ENCODE measurements at places on chromosomes 6 and 20.

GRCh38 chr6:20702366-20702765 is 168.1 kb downstream of the CDKAL1 start:
- no peak for DNase-seq

DNA sequence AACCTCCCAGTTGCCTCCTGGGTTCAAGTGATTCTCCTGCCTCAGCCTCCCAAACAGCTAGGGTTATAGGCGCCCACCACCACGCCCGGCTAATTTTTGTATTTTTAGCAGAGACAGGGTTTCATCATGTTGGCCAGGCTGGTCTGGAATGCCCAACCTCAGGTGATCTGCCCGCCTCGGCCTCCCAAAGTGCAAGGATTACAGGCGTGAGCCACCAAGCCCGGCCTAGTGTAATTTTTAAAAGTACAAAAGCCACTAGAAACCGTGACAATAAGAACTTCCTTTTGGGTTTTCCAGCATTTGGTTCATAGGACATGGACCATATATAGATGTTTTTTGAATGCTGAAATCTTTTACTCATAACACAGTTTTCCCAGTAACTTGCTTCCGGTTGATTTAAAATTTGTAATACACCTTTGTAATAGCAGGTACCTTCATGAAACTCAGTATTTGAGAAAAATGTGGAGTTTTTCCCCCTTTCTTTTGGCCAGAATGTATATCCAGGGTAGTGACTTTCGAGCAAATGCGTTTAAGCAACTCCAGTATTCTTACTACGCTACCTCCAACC is 467 bp downstream of the PXT1 start:
- no peak for DNase-seq

DNA sequence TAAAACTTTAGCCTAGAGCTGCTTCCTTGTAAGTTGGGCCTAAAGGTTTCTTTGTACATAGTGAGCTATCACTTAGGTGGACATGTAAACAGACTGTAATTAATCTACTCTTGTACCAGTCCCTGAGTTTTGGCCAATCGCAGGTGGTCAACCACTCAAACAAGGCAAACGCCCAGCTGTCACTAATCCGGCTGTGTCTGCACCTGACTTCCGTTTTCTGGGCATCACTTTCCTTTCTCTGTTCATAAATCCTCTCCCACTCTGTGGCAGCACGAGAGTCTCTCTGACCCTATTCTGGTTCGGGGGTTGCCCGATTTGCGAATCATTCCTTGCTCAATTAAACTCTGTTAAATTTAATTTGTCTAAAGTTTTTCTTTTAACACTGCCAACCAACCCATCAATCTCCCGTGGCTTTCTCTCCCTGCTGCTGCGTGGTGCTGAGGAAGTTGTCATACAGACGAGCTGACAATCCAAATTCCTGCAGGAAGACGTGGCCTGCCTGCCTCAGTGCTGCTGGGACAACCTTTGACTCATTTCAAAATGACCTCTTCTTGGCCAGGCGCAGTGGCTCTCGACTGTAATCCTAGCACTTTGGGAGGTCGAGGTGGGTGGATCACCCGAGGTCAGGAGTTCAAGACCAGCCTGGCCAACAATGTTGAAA is 206.3 kb downstream of the QKI start:
- no peak for DNase-seq

GRCh38 chr6:35287671-35288396 is 9.8 kb upstream of the DEF6 start:
- no peak for DNase-seq

GRCh38 chr20:35006531-35006971 is 50.9 kb downstream of the MYH7B start:
- no peak for DNase-seq

DNA sequence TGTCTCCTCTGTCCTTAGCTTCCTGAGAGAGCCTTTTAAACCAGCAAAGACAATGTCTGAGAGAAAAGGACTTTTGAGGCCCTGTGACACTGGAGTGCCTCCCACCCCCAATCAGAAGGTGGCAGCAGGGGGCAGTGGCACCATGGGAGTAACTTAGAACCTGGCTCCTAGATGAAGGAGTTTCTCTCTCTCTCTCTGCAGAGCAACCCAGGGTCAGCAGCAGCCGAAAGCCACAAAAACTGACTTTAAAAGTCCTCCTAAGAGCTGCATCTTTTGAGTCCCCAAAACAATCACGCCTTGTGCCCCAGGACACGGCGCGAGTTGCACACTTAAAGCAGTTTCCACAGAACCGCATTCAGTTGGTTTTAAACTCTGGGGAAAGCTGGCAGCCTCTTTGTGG is 5.3 kb upstream of the TCP11 start:
- no peak for DNase-seq

DNA sequence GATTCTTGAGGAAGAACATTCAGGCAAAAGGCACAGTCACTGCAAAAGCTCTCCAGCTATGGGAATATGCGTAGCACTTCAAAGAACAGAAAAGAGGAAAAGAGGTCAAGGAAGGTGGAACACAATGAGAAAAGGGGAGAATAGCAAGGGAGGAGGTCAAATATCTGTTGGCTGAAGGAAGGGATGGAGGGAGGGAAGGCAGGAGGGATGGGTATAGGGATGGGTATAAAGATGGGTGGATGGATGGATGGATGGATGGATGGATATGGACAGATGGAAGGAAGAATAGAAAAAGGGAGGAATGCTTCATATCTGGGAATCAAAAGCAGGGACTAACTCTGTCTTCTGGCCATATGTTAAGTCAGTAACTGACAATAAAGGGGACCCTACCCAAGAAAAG is 164.2 kb upstream of the TOP1 start:
- DNase-seq: no peak

GRCh38 chr6:26553635-26554446 is 15.7 kb downstream of the HMGN4 start:
- peak; percentile 67 for DNase-seq

DNA sequence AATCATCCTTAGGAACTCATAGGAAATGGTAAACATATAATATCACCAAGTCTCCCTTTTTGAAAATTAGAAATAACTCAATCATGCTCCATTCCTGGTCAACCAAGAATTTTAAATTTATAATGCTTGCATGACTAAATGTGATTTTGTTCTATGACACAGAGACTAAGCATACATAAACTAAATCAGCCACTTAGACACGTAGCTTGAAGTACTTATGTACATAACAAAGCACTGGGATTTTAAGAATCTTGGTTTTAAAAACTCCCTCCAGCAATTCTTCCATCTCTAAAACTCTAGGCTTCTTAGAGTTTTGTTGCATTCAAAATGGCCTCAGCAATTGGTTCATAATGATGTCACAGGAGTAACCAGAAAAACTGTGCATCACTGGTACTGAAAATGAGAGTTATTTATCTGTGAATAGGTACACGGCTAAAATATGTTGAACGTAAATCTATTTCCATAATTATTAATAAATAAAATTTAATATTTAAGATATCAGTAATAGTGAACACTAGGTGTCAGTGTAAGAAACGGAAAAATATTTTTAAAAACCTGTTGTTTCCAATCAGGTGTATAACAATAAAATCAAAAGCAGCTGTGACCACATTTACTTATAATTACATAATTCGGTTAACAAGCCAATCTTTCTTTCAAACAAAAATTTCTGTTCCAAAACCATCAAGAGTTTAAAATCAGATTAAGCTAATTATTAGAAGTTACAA is 241.6 kb upstream of the RUNX2 start:
- DNase-seq: no peak

DNA sequence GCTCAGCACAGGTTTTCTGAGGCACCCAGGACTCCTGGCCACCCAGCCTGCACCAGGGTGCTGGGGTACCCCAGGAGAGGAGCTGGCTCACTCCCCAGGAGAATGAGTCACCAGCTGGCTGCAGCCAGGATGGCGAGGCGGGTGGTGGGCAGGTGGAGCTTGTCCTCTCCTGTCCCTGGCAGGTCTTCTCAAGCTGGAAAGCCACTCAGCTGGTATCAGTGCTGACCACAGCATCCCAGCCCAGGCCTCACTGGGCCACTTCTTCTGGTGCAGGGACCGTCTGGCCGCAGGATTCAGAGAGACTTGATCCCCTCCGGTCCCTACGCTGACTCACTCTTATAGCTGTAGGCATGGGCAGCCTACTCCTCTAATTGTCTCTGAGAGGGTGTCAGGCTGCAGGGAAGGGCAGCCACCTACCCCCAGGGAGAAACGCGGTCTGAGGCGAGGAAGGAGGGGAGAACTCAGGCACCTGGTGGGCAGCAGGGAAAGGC is 22.2 kb downstream of the TFEB start:
- no peak for DNase-seq

DNA sequence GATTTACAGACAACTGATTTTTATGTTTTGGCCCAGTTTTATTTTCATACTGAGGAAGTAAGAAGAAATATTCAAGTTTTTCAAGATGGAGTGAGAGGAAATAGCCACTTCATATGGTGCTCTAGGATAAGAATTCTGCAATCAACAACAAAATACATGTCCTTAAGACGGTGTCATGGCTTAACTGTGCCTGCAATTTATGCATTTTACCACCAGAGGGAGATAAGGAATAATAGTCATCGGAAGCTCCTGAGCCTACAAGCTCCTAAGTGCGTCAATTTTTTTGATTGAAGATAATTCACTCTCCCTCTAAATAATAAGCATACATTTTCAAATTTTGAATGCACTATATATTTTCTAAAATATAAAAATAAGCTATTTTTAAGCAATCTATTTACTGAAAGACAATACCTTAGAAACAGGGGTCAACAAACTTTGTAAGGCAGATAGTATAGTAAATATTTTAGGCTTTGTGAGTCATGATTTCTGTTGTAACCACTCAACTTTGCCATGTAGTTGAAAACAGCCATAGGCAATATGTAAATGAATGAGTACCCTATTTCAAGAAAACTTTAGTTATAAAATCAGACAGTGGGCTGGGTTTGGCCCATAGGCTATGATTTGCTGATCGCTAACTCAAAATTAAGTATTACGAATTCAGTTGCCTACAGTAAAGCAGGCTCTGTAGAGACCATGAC is 230.9 kb upstream of the DTNBP1 start:
- no peak for DNase-seq

GRCh38 chr6:47206626-47207025 is 103.1 kb downstream of the TNFRSF21 start:
- no peak for DNase-seq

- DNase-seq: no peak
These were observed 165.0 kb upstream of the RNF24 start for GRCh38 chr20:4180356-4180755.

GRCh38 chr6:161094955-161095354 is 103.4 kb downstream of the MAP3K4 start:
- DNase-seq: no peak

DNA sequence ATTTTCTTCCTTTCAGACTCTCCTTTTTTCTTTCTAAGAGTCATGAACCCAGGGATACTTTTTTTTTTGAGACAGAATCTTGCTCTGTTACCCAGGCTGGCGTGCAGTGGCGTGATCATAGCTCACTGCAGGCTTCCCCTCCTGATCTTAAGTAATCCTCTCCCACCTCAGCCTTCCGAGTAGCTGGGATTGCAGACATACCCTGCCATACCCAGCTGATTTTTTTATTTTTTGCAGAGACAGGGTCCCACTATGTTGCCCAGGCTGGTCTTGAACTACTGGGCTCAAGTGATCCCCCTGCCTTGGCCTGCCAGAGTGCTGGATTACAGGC is 32.8 kb upstream of the IER3 start:
- DNase-seq: no peak

- no peak for DNase-seq
These were observed 182.0 kb upstream of the MYLIP start for GRCh38 chr6:15946701-15947385.
